ENCODE measurements at places on chromosomes 1 and 21.

DNA sequence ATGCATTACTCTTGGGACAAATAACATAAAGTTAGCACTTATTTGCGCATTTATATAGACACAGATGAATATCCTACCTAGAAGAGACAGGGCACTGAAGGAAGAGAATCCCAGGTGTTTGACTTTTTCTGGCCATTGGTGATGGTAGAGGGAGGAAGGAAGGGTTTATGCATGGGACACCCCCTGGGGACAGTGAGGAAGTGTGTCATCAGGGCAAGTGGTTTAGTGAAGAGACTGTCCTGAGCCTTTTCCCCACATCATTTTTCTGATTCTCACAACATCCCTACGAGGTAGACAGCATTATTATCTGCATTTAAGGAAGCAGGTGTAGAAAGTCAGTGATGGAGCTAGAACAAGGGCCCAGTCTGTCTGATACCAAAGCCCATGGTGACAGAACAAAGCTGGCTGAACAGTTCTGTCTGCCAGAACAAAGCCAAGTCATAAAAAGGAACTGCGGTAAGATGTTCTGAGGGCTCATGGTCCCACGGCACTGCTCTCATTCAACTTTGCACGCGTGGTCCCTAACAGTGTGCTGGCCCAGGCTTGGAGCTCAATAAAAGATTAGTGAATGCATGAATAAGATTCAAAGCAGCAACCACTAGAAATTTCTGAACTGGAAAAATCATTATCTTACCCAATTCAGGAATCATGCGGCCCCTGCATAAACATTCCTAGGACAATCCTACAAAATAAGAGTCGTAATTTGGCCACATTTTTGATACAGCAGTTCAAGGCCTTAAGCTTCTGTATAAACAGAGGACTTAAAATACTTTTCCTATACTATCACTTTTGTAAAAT is 12.2 kb upstream of the CDC42BPA start:
- no peak for DNase-seq

DNA sequence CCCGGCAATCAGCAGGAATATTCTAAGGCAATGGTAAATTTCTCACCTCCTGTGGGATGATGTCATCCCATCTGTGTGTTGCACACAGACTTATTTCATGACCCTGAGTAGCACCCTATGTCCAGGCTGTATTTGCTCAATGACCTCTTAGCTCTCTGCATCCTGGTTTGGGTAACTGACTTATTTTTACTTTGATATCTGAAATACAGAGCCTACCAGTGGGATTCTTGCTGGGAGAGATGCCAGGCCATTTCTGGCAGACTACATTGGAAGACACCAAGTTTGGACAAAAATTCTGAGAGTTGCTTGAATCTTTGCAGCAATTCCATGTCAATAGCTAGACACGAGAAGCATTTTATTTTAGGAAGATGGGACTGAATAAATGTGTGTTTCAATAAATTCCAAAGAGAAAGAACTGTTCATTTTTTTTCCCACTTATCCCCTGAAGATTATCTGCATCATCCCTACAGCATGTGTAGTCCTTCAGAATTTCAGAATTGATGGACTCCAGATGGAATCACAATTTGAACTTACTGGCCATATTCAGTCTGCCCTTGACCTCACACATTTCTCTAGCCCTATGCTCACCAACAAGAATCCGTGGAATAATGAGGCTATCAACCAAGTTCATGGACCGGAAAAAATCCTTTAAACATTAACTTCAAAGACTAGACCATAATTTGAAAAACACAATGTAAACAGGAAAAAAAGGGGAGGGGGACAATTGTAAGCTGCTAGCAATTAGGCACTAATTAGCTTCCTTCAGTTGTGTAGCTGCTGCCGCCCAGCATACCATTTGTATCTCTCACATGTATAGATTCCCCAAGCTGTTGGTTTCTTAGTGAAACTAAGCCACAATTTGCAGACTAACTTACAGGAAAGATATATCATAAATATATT is 226.5 kb downstream of the HMCN1 start:
- no peak for DNase-seq

DNA sequence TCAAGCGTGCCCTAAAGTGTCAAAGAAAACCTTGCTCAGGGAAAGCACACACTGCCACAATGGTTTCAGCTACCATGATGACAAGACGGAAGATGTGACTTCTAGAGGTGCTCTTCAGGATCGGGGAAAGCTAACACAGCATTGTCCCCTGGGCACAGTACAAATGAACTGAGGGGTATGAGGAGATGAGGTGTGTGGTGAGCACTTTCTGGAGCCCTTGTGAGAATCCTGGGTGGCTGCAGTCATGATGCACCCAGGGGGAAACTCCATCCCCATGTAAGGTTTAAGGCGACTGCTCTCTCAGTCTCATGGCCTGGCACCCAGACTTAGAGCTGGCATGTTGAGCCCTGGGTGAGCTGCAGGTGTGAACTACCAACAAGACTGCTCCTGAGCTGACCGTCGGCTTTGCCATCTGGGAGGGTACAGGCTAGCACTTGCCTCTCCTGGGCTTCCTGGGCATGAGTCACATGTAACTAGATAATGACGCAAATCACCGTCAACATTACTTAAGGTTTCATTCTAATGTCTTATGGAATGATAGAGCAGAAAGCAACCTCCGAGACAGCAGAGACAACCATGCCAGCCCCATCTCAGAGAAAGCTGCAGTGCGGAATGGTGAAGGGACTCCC is 144.6 kb downstream of the CLIC6 start:
- DNase-seq, result no peak

DNA sequence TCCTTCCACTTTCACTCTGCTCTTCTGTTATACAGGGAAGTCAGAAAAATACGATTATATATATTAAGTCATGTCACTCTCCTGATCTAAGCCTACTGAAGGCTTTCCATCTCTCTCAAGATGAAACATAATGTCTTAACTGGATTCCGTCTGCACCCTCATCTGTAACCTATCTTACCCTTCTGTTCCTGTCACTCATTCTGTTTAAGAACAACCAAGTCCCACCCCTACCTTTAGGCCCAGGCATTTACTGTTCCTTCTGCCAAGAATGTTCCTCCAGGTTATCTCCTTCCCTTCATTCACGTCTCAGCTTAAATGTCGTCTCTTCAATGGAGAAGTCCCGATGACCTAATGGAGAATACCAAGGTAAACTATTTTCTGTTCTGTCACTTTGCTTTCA is 1802.4 kb downstream of the MRPL39 start:
- no peak for DNase-seq

DNA sequence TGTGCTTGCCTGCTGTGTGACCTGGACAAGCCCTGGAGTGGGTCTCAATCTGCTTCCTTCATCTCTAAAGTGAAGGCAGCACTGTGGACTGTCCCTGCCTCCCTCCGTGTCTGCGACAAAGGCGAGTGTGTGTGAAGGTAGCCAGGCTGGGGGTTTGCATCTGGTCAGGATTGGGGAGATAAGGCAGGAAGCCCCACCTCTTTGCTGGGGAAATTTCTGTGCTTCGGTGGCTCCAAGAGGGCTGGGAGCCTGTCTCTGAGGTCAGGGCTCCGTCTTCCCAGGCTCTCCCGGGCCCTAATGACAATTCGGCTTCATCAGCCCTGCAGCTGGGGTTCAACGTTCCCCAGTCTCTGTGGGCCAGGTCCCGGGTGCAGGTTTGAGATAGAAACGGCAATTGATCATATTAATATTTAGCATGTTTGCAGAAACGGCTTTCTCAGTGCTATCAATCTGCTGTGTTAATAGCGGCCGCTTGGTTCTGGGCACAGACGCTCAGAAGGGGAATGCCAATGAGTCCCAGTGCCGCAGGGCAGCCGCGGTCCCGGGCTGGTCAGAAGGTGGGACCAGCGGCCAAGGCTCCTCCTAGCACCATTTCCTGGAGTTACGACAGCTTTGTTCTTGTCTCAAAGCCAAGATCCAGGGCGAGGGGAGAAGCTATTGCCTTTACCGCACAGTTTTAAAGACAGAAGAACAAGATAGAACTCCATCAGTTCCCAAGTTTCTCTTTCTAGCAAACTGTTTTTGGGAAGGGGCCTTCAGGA is 105.7 kb downstream of the PRDM16 start:
- DNase-seq, result no peak

GRCh38 chr1:157269656-157270375 is 131.6 kb upstream of the ETV3 start:
- DNase-seq, result no peak

DNA sequence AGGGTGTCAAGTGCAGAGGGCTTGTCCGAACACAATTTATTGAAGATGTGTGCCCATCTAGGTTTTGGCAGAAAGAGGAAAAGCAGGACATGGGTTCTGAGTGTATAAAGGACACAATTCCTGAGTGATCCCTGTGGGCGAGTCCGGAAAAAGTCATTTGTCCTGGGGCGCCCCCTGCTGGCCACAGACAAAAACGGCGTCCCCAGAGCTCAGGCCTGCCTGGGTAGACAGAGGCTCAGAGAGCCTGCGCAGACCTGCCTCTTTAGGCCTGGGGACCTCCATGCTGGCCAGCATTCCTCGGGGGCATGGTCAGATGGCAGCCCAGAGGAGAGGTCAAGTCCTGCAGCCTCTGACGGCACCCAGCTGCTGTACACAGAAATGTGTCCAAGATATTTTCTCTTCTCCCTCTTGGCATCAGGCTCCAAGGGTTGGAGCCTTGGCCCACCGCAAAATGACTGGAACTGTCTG is 65.5 kb upstream of the LRP8 start:
- peak; percentile 66 for DNase-seq

DNA sequence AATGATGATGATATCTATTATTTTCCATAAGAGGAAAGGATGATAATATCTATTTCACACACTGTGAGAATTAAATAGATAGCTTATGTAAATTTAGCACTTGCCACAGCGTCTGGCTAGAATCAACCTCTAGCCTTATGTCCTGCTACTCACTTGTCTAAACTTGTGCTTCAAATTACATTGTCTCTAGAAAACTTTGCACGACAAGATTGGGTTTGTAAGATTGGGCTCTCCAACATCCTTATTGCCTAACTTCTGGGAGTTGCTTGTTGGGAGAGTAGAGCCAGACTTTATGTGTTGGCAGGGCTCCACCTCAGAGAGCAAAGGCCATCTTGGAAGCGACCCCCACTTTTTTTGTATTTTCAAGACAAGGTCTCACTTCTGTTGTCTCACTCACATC is 50.0 kb upstream of the POGK start:
- no peak for DNase-seq

DNA sequence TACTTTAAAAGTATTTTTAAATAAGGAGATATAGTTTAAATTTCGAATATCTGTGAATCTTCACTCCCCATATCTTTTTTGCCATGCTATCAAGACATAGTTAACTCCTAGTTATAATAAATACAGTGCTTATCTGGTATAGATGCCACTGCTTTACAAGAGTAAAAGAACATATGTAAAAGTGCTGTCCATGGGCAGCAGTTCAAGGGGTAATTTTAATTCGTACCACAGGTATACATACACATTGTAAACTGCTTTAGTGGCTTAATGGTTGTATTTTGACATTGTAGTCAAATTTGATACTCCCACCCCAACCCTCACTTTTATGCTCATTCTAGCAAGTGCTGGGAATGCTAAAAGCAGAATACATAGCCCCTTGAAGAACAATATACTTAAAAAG is 18.6 kb downstream of the POU2F1 start:
- no peak for DNase-seq

DNA sequence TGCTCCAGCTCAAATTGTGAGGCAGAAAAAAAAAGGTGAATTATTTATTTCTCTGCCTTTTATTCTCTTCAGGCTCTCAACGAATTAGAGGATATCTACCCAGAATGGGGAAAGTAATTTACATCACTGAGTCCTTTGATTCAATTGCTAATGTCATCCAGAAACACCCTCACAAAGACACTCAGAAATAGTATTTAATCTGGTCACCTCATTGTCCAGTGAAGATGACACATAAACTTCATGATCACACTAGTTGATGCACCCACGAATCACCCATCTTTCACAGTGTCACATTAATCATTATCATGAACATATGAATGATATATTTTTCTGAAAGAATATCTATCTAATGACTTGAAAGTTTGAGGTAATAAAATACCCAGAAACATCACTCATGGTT is 868.5 kb downstream of the BRINP3 start:
- no peak for DNase-seq

- no peak for DNase-seq
Measured at GRCh38 chr1:44553127-44553758, 121.0 kb downstream of the TMEM53 start.

DNA sequence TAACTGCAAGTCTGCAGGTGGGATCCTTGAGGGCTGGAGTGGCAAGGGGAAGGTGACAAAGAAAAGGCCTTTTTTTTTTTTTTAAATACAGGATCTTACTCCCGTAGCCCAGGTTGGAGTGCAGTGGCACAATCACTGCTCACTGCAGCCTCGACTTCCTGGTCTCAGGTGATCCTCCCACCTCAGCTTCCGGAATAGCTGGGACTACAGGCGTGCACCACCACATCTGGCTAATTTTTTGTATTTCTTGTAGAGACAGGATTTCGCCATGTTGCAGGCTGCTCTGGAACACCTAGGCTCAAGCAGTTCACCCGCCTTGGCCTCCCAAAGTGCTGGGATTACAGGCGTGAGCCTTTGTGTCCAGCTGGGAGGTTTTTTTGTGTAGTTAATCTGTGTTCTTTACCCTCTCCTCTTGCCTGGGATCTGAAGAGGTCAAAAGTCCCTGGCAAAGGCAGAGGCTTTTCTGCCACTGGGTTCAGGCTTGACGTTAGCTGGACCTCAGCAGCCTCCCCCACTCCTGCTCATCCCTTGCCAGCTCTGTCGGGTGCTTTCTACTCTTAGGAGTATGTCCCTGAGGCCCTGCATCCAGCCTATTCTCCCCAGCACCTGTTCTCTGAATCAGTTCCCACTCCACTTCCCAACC is 5.2 kb downstream of the IL6R start:
- DNase-seq, result no peak

- DNase-seq, result no peak
Measured at GRCh38 chr1:16420424-16421118, 16.7 kb downstream of the SPATA21 start.

DNA sequence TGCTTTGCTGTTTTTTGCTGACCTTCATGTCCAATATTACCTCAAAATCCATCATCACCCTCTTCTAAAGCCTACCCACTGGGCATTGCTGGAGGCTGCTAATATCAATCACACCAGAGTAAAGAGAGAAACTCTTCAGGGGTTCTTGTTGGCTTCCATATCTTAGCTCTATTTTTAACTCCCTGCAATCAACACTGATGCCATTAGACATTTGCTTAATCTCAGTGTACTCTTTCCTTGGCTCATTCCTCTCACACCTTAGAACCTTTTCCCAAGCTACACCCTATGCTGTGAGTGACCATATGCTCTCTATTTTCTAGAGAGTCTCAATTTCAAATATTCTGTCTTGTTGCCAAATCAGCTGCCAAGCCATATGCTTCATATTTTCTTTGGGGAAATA is 40.6 kb upstream of the RABGAP1L start:
- no peak for DNase-seq

- peak; percentile 38 for DNase-seq
Measured at GRCh38 chr1:183543619-183544204, 46.5 kb downstream of the NCF2 start.

- no peak for DNase-seq
Measured at GRCh38 chr1:168585937-168586336, 9.5 kb downstream of the XCL1 start.

All from NT2/D1 (cell line).